Myocyte (in vitro differentiated cells): ENCODE measurements at places on chromosomes 6 and 20. TPM values are rescaled to one million over a fixed set of nuclear protein-coding genes. Genes with fewer than 3 reads are reported as not detected.

The LPA gene
- not detected in 2 replicates for total RNA-seq

The MYLK2 gene
- 0.10 and 0.13 TPM in 2 replicates for total RNA-seq

The ANKEF1 gene
- total RNA-seq, result 0.10 TPM in 1 of 2 replicates, not detected in the other

The IRF4 gene
- not detected in 2 replicates for total RNA-seq

The SAMD5 gene
- 4.1 and 6.7 TPM in 2 replicates for total RNA-seq
